ENCODE measurements at places on chromosomes 2 and 18. TPM values are rescaled to one million over a fixed set of nuclear protein-coding genes. Genes with fewer than 3 reads are reported as not detected.

DNA sequence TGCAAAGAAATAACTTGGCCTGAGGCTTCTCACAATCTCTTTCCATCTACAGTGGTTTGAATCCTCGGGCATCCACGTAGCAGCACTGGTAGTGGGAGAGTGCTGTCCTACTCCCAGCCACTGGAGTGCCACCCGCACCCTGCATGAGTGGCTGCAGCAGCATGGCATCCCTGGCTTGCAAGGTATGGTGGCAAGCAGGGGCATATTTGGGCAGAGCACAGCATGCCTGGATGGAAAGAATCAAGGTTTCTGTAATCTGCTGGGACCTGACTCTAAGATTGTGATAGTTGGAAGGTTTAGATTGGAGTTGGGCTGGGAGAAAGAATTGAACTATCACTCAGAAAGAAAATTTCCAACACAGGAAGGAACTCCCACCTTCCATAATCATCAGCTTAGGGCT, 4.0 kb downstream of the CAD start:
- H3K36me3 ChIP-seq: peaks cover 85% of the 10 kb centered on the region
- H3K4me1 ChIP-seq: peaks cover 26% of the 10 kb centered on the region
- H3K27me3 ChIP-seq: no peaks in the 10 kb centered on the region
- no peak for DNase-seq

DNA sequence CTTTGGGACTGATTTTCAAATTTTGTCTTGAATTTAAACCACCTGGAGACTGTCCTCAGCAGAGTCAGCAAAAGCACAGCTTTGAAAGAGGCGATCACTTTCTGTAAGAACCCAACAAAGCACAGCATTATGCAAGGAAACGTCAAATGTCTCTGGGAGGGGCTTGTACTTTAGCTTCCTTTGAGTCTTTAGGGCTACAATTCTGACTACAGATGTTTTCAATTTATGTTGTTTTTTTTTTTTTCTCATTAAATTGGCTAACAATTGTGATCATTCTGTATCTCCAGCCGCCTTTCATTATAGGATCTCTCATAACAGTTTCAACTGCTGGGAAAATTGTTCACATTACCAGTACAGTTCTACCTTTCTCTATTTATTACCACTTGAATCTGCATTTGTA, 48.3 kb downstream of the COL3A1 start:
- no peak overlapping the region for H3K4me3 ChIP-seq
- DNase-seq: no peak
- H3K36me3 ChIP-seq: no peaks in the 10 kb centered on the region

GRCh38 chr2:28480403-28481049, 15.3 kb upstream of the PLB1 start:
- DNase-seq: no peak
- H3K4me3 ChIP-seq: no peak overlapping the region
- no peak overlapping the region for H3K27ac ChIP-seq
- no peaks in the 10 kb centered on the region for H3K36me3 ChIP-seq
- peaks cover 5% of the 10 kb centered on the region for H3K27me3 ChIP-seq

The ANO7 gene
- 4.3 TPM for total RNA-seq

DNA sequence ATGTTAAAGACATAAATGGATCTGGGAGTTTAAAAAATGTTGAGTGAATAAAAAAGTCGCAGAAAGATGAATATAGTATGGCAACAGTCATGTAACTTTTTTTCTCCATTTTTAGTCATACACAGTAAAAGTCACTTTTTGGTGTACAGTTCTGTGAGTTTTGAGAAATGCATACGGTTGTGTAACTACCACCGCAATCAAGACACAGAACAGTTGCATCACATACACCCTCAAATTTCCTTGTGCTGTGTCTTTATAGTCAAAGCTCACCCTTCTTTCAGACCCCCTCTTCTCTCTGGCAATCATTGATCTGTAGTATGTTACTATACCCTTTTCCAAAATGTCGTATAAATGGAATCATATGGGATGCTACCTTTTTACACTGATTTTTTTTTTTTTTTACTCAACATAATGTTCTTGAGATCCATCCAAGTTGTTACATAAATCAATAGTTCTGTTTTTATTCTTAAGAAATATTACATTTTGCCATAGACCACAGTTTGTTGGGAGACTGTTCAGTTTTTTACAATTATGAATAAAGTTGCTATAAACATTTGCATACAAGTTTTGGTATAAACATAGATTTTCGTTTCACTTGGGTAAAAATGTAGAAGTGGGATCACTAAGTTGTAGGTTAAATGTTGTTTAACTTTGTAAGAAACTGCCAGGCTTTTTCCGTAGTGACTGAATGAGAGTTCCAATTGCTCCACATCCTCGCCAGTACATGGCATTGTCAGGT, 35.4 kb upstream of the AGFG1 start:
- no peak overlapping the region for H3K4me3 ChIP-seq
- peaks cover 11% of the 10 kb centered on the region for H3K36me3 ChIP-seq
- H3K27ac ChIP-seq: no peak overlapping the region
- no peaks in the 10 kb centered on the region for H3K27me3 ChIP-seq

DNA sequence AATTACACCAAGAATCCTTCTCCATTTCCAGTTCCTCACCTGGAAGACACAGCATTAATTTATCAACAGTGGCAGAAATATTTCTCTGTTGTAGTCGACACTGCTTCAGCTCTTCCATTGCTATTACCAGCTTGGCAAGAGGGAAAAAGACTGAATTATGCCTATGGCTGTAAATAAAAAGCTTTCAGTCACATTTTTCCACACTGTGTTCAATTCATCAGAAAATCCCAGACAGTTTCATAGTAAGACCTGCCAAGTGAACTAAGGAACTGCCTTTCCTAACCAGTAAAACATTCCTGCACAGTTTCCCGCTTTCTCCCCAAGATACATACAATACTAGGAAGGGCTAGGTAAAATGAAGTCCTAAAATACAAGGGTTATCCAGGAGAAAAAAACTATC, 94.7 kb downstream of the EXOC6B start:
- H3K27ac ChIP-seq: no peak overlapping the region
- H3K4me1 ChIP-seq: no peaks in the 10 kb centered on the region
- no peaks in the 10 kb centered on the region for H3K27me3 ChIP-seq
- H3K4me3 ChIP-seq: no peak overlapping the region

GRCh38 chr18:67692811-67693210, 176.3 kb upstream of the DSEL start:
- DNase-seq: no peak
- H3K36me3 ChIP-seq: no peaks in the 10 kb centered on the region
- H3K27ac ChIP-seq: no peak overlapping the region
- H3K27me3 ChIP-seq: no peaks in the 10 kb centered on the region

DNA sequence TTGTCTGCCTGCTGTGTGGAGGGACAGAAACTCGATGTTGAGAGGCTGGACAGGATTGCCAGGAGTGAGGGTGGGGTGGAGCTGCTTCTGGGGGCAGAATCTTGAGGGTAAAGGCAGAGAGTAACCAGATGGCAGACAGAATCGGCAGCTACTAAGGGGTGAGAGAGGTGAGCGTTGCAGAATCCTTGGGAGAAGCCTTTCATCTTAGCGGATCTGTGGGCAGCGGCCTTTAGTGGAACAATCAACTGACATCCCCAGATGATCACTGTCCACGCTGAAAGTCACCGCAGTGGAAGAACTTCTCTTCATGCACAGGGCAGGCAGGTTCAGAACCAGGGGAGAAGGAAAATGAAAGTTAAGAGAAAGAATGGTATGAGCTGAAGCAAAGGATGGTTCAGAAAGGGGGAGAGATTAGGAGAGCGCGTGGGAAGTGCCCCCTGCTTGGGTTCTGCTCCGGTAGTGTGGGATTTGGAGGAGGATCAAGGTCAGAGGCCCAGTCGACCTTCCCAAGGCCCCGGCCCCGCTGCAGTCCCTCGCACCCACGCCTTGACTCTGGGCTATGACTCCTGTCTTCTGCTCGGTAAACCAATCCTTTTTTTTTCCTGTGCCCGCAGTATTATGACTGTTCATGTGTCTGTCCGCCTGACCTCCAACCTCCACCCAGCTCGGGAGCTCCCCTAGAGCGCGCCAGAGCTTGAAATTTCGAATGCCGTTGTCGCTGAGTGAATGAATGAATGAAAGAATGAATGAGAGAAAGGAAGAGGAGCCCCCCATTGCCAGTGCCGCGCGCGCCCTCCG, 584 bp downstream of the BOLA3 start:
- no peak overlapping the region for H3K27ac ChIP-seq
- DNase-seq: no peak
- H3K36me3 ChIP-seq: peaks cover 17% of the 10 kb centered on the region
- H3K27me3 ChIP-seq: no peaks in the 10 kb centered on the region
- H3K4me1 ChIP-seq: peaks cover 6% of the 10 kb centered on the region
- H3K4me3 ChIP-seq: no peak overlapping the region

The PID1 gene
- not detected for total RNA-seq

The UGT1A4 gene
- total RNA-seq: not detected

DNA sequence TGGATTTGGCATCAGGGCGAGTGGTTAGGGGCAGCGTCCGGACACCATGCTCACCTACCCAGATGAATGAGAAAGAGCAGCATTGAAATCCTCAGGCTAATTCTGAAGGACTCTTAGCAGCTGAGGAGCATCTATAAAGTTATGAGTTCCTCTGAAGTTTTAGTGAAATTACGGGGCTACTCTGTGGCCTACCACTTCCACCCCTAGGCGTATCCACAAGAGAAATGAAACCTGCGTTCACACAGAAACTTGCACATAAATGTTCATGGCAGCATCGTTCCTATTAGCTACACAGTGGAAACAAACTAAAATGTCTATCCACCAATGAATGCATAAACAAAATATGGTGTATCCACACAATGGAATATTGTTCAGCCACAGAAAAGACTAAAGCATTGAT, 98.0 kb downstream of the GBX2 start:
- no peak overlapping the region for H3K27ac ChIP-seq
- no peaks in the 10 kb centered on the region for H3K4me1 ChIP-seq
- H3K27me3 ChIP-seq: no peaks in the 10 kb centered on the region
- DNase-seq: no peak

The NMS gene
- total RNA-seq: not detected

DNA sequence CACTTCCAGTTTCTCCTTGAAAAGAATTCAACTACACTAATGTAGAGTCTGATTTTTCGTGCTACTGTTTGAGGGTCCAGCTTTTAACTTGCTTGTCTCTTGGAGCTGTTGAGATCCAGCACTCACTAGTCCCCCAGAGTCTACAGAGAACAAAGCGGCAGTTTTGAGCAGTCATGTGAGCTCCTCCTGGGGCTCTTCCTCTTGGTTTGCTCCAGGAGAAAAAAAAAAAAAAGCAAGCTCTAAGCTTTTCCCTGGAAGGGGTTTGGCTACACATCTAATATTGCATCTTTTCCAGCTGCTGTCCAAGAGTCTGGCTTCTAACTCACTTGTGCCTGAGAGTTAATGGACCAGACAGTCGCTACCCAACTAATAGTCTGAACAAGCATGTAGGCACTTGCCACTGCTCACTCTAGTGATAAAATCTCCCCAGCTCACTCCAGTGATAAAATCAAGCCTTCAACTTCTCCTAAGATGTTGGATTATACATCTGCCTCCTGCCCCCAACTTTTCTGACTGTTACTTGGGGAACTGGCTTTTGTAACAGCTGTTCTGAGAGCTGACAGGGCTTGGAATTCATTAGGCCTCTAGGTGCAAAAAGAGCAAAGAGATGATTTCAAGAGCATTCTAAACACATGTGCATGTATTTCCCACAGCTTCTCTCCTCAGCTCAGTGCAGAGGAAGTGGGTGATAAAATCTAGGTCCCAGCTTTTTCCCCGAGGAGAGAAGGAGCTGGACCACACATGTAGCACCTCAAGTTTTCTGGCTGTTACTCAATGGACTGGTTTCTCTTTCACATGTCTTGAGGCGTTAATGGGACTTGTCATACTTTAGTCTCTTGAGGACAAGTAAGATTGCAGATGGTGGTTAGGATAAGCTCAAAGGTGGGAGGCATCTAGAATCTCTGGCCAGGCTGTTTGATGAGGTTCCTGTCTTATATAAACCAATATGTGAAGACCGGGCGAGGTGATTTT, 750.5 kb downstream of the LRP1B start:
- no peak overlapping the region for H3K27ac ChIP-seq
- H3K36me3 ChIP-seq: no peaks in the 10 kb centered on the region
- no peaks in the 10 kb centered on the region for H3K4me1 ChIP-seq
- no peak for DNase-seq
